ENCODE measurements at places on chromosomes 6 and 20.

GRCh38 chr20:57266291-57267157, at the start of gene BMP7:
TSS of gene BMP7 (minus strand) at chr20:57266641. CDS start at chr20:57266122, 519 bp downstream.
- no peak for DNase-seq

DNA sequence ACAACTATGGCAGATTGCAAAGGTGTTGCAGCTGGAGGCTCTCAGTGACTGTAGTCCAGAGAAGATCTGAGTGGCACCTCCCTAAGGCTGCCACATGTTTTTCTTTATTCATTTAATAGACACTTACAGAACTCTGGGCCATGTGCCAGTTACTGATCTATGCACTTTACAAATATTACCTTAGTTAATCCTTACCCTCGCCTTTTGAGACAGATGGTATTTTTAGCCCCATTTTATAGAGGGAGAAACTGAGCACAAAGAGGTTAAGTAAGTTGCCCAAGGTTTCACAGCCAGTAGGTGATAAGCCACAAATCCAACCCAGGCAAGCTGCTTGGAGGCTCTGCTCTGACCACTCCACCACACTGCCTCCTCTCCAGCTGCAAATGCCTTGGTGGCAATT, 6.5 kb upstream of the SCRT2 start:
- DNase-seq, result no peak

DNA sequence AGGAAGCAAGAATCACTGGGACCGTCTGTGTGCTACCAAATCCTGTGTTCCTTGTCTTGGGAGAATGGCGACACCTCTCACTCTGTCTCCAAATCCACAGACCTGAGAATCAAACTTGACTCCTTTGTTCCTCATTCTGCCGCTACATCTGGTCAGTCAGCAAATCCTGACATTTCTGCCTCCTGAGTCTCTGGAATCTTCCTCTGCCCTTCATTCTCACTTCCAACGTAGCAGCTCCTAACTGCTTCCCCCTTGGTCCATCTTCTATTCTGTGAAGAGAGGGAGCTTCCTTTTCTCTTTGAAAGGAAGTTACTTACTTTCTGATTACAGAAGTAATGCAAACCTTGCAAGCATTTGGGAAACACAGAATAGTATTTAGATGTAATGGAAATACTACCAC, 37.7 kb downstream of the SYTL3 start:
- DNase-seq, result no peak

DNA sequence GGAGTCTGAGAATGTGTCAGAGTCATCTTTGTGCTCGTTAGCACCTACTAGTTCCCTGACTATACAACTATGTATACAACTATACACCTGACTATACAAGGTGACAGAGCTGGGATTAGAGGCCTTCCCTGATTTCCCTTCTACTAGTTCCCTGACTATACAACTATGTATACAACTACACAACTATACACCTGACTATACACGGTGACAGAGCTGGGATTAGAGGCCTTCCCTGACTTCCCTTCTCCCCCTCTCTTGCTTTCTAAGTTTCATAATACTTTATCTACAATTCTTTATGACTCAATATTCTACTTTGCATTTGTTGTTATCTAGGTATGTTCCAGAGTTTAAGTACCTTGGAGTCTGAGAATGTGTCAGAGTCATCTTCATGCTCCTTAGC, 68.0 kb downstream of the HS3ST5 start:
- DNase-seq, result no peak

DNA sequence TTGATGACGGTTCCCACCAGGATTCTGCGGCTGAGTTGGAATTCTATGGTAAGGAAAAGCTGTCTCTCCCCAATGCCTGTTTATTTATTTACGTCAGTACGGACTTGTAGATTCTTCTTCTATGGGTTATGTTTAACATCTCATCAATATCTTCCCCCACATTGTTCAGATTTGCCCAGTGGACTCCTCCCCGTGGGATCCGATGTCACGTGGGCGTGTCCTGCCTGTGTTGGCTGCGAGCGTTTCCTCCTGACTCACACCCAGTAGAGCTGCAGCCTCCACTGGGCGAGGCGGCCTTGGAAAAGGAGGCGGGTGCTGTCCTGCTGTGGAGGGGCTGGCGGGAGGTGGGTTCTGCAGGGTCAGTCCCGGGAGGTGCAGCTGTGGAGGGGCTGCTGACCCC, 46.8 kb upstream of the SLCO4A1 start:
- no peak for DNase-seq
